Activated CD4-positive, alpha-beta memory T cell treated with anti-CD3 and anti-CD28 coated beads, Interleukin-2, amount 10 ng/mL, durations not matched to agents 7 days and 5 days (primary cell): ENCODE measurements at places on chromosomes 16 and 17.

- DNase-seq: no peak
These were observed 321.8 kb downstream of the HS3ST3B1 start for GRCh38 chr17:14622615-14623101.

DNA sequence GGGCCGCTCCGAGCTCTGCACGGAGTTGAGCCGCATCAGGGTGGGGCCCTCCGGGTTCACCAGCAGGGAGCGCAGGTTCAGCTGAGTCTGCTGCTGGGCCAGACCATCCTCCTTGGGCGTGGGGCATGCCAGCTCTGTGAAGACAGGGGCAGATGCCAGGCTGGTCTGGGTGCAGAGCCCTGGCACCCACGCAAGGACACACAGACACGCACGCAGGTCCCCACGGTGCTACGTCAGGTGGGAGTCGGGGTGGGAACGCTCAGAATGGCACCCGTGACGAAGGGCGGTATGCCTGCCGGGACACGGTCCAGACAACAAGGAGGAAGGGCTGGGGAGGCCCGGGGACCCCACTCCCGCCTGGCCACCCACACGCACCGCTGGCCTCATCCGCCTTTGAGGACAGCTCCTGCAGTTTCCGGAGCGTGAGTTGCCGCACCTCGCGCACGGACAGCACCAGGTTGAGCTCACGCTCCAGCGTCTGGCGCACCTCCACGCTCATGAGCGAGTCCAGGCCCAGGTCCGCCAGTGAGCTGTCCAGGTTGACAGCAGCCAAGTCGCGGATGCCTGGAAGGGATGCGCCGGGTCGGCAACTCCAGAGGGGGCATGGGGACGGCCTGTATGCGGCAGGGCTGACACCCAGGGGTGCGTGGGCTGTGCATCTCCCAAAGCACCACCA is 15.3 kb upstream of the DUS1L start:
- DNase-seq: no peak

DNA sequence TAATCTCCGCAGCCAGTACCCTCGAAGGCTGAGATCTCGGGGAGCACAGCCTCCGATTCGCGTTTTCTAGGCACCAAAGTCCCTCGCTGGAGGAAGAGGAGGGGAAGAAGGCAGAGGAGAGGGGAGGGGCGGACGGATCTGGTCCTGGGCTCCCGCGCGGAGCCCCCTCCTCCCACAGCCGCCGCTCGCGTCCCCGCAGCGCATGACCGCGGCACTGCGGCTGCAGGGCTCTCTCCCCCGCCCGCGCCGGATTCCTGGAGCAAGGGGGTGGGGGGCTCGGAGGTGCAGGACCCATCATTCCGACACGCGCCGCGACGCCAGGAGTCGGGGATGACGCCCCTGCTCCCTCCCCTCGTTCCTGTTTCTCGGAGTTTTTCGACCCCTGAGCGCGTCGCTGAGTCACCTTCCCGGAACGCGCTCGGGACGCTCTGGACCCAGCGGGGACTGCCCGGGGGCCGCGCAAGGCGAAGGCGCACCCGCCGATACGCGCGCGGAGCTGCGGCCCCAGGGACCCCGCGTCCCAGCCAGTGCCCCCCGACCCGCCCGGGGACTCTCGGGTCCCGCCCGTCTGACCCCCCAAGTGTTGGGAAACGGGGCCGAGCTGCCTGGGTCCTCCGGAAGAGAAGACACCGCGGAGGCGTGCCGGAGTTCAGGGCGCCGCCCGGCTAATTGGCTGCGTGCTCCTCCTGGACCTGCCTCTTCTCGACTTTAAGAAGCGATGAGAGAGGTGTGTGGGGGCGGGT is 1.4 kb upstream of the SPHK1 start:
- DNase-seq: peak; percentile 81

- no peak for DNase-seq
These were observed 12.2 kb downstream of the UNC119 start for GRCh38 chr17:28540231-28540630.

GRCh38 chr16:51579652-51580360 is 428.7 kb upstream of the SALL1 start:
- DNase-seq: no peak

GRCh38 chr16:79610771-79611170 is 10.2 kb upstream of the MAF start:
- no peak for DNase-seq

GRCh38 chr16:30992276-30992780 is 7.3 kb downstream of the HSD3B7 start:
- no peak for DNase-seq

DNA sequence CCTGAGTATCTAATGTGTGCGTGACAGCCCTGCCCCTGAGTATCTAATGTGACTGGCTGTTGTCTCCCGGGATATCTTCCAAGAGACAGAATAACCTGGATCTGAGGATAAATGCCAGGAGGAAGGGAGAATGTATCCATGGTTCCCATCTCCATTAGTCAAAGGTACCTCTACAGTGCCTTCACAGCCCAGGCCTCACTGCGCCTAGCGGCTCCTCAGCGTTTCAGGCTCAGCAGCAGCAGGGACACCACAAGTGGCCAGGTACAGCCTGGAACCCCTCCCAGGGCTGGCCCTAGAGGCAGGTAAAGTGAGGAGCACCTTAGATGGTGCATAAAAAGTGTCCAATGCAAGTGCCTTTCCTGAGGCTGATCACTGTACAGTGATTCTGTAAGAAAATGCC is 32.0 kb downstream of the SOCS3 start:
- no peak for DNase-seq

DNA sequence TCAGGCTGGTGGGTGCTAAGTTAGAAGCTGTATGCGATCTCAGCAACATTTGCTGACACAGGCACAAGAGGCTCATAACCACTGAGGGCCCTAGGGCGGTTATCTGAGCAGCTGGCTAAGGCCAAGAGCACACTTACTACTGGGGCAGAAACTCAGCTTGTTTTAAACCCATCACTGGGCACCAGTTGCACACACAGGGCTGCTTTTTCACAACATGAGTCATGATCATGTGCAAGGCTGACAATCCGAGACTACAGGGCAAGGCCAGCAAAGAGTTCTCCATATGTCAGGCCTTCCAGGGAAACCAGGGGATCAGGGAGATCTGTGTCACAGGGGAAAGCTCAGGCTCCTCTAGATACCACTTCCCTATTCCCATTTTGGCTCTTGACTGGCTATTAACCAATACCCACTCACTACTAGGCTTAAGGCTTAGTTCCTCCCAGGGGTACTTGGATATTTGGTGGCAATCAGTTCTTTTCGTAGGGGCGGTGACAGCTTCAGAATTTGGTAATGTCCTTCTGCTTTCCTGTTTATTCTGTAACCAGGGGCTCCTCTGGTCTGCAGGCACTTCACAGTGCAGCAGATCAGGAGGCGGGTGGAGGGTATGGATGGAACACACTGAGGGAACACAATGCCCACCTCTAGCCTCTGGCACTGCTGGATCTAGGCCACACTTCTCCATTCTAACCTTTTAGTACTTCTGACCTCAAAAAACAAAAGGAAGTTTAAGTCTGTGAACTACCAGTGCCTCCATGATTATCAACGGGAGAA is 44.9 kb upstream of the ERN1 start:
- DNase-seq: no peak

GRCh38 chr16:80014241-80014939 is 413.9 kb upstream of the MAF start:
- no peak for DNase-seq
